Skin of body (tissue), 3 donors: ENCODE measurements at places on chromosomes 6 and 20. TPM values are rescaled to one million over a fixed set of nuclear protein-coding genes. Genes with fewer than 3 reads are reported as not detected.

DNA sequence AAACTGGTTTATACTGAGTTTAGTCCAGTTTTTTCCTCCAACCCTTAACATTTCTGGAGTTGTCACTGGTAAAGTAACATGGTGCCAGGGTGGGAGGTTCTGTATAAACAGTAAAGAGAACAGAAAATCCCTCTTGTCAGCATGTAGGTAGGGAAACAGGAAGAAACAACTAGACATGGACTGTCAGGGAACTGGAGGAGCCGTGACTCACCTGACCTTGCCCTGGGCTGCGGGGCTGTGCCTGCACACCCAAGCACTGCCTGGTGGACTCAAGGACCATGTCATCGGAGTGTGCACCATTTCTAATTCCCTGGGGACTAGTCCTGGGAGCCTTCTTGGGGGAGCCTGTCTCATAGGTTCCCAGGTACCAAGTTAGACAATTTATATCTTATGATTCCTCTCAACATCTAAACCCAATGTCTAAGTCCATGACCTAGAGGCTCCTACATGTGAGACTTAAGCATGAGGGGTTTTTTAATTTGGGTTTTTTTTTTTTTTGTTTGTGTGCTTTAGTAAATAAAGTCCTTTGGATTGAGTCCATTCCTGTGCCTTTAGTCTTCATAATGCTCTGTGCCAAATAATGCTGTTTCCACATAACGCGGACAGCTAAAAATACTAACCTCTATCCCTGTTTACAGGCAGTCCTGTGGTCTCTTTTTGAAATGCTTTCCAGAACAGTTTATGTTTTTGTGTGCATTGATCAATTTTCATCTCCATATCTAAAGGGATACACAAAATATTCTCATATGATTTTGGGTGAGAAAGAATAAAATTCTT lies 136.9 kb upstream of the SUPT3H start:
- no peak for DNase-seq

- DNase-seq = peak; percentile 65
Measured at GRCh38 chr20:42340368-42340767, 722.2 kb upstream of the CHD6 start.

GRCh38 chr20:33679758-33680485 lies 5.7 kb upstream of the NECAB3 start:
- DNase-seq = no peak

- no peak for DNase-seq
Measured at GRCh38 chr6:16832043-16832567, 70.8 kb upstream of the ATXN1 start.

OR2H2 gene
- not detected for total RNA-seq

OPRM1 gene
- not detected for total RNA-seq

ANKRD66 gene
- total RNA-seq = not detected

RNF5 gene
- 28.5 TPM for total RNA-seq

SPATA2 gene
- 2.0 TPM for total RNA-seq

HLA-A gene
- 96.6 TPM for total RNA-seq
